ENCODE measurements at places on chromosomes 16 and 17.

- no peak for DNase-seq
Observed at GRCh38 chr17:63962298-63962744, 10.4 kb downstream of the SCN4A start.

GRCh38 chr16:75207831-75208230 lies 870 bp upstream of the CTRB2 start:
- no peak for DNase-seq

GRCh38 chr16:70483426-70483825 lies 29.0 kb downstream of the FCSK start:
- no peak for DNase-seq

DNA sequence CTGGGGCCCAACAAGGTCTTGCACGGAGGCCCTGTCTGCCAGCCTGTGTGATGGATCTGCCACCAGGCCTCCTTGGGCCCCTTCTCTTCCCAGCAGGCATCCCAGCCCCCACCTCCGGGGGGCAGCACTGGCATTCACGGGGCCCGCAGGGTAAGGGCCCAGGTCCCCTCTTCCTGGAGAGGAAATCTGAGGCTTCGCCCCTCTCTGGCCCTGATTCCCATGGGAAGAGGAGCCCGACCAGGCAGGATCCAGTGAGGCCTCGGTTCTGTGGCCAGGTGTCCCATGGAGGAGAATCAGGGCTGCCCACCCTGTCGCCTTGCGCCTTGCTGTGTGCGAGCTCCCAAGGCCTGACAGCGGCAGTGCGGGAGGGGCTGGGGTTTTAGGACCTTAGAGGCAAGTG lies 48.4 kb downstream of the PDPK1 start:
- no peak for DNase-seq

- DNase-seq: no peak
Observed at GRCh38 chr17:36817483-36818048, 119.7 kb upstream of the LHX1 start.

GRCh38 chr17:53749178-53749577 lies 73.5 kb upstream of the KIF2B start:
- DNase-seq: no peak

DNA sequence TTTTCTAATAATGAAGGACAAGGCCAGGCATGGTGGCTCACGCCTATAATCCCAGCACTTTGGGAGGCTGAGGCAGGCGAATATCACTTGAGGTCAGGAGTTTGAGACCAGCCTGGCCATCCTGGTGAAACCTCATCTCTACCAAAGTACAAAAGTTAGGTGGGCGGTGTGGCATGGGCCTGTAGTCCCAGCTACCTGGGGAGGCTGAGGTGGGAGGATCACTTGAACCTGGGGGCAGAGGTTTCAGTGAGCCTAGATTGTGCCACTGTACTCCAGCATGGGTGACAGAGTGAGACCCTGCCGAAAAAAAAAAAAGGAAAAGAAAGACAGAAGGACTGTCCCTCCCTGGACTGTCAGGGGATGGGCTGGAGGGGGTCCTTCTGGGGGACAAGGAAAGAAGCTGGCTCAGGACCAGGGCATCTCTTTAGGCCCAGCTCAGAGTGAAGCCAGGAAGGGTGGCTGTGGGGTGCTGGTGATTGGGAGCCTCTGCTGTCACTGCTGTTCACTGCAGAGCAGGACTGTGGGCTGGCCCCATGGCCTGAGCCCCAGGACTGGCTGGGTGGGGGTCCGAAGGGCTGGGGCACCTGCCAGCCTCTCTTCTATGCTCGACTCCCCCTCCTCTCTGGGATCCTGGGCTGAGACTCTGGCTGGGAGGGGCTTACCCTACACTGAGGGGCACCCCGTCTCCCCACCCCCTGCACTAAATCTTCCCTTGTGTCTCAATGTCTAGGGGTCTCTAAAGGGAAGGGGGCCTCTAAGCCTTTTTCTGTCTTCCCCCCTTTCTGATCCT lies 909 bp upstream of the ARHGAP23 start:
- DNase-seq: peak; percentile 15

- no peak for DNase-seq
Observed at GRCh38 chr17:1153795-1154546, 25.8 kb downstream of the ABR start.

DNA sequence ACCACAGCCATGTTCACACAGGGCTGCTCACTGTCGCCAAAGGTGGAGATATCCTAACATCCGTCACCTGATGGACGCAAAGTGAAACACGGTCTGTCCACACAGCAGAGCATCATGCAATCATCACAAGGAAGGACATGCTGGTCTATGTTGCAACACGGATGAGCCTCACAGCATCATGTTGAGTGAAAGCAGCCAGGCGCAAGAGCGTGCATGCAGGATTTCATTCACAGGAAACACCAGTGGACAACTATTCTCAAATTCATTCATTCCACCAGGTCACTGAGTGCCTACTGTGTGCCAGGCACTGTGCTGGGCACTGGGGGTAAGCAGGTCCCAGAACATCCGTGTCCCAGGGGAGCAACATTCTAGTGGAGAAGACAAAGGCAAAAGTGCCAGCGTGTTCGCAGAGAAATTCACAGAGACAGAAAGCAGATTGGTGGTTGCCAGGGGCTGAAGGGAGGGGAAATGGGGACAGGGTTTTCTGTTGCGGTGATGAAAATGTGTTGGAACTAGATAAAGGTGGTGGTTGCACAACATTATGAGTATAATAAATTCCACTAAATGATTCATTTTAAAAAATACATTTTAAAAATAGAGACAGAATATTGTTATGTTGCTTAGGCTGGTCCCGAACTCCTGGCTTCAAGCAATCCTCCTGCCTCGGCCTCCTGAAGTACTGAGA lies 22.7 kb upstream of the KCNJ12 start:
- DNase-seq: no peak

GRCh38 chr16:12348733-12349704 lies 372.5 kb downstream of the SNX29 start:
- peak; percentile 43 for DNase-seq

- DNase-seq: no peak
Observed at GRCh38 chr16:50819706-50820105, 77.8 kb downstream of the CYLD start.

DNA sequence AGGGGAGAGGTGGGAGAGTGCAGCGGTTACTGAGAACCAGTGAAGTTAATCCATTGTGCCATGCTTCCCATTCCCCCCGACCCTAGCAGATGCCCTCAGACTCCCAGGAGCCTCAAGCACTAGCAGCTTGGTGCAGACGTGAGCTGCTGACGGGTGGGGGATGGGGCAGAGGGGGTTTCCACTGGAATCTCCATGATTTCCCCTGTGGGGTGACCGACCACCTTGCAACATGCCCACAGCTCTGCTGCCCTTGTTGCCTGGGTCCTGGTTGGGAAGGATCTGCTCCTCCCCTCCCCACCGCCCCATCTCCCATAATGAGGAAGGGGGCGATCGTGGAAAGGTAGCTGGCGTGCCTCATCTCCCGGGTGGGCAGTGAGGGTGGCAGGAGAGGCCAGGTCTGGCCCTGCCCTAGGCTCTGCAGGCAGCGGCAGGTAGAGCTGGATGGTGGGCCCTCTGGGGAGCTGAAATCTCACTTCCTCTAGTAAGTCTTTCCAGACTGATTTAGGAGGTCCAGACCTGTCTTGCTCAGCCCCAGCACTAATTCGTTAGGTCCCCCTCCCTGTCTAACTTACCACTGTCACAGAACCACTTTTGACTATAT lies 9.6 kb downstream of the FLOT2 start:
- peak; percentile 48 for DNase-seq

- DNase-seq: peak; percentile 74
Observed at GRCh38 chr16:4330277-4330874, 14.5 kb downstream of the GLIS2 start.

GRCh38 chr17:32298721-32299579 lies 33.3 kb downstream of the RHBDL3 start:
- DNase-seq: no peak

GRCh38 chr16:67346341-67346740 lies 19.7 kb downstream of the LRRC36 start:
- no peak for DNase-seq

DNA sequence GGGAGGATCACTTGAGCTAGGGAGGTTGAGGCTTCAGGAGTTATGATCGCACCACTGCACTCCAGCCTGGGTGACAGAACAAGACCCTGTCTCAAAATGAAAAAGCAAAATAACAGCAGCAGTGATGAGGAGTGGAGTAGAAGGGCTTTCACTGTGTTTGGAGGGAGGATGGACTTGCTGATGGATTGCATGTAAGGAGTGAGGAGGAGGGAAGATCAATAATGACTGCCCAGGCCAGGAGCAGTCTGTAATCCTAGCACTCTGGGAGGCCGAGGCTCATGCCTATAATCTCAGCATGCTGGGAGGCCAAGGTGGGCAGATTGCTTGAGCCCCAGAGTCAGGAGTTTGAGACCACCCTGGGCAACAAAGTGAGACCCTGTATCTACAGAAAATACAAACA lies 14.8 kb upstream of the CNEP1R1 start:
- no peak for DNase-seq

GRCh38 chr17:71726341-71726740 lies 394.5 kb upstream of the SOX9 start:
- DNase-seq: no peak

- DNase-seq: no peak
Observed at GRCh38 chr16:67926181-67926750, 5.4 kb downstream of the CTRL start.

DNA sequence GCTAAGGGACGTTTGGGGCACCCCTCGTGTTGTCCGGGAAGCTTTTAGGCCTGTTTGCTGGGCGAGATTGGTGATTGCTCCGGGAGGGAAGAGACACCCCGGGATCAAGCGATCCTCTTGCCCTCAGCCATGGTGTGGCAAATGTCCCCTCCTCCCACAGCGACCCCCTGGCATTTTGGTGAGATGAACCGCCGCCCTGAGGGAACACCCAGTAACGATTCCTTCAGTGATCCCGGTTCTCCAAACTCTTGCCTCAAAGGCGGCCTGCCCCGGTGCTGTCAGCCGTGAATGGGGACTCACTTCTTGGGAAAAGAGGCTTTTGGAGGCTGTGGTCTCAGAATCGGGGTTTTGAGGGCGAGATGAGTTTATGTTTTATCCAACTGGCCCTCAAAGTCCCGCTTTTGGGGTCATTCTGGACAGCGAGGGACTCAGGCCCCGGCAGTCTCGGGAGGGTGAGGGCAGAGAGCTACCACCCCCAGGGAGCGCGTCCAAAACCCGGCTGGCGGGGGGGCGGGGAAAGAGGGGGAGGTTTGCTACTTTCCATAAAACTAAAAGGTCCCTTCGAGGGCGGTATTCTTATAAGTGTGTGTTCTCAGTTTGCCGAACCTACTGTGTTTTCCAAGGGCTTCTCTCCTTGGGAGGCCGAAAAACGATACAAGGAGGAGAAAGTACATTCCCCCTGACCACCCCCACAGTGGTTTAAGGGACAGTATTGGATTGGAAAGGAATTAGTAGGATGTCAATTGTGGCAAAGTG lies 232.7 kb downstream of the MRTFB start:
- no peak for DNase-seq

DNA sequence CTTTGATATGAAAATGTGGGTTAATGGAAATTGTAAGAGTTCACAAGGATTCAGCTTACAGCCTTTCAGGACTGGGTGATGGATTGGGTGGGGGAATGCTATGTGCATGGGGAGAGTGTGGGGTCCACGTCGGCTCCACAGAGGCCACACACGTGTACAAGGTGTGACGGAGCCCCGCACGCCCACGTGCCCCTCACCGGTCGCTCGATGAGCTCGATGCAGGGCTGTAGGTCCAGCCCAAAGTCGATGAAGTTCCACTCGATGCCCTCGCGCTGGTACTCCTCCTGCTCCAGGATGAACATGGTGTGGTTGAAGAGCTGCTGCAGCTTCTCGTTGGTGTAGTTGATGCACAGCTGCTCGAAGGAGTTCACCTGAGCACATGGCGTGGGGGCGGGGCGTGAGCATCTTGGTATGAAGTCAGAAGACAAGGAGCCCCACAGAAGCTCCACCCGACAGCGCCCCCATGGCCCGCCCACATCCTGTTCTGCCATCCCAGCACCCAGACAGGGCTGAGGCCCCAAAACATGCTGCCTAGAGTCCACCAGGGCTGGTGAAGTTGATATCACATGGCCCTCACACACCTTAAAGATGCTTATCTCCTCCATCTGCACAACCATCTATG lies 99.1 kb downstream of the MYH11 start:
- DNase-seq: no peak

DNA sequence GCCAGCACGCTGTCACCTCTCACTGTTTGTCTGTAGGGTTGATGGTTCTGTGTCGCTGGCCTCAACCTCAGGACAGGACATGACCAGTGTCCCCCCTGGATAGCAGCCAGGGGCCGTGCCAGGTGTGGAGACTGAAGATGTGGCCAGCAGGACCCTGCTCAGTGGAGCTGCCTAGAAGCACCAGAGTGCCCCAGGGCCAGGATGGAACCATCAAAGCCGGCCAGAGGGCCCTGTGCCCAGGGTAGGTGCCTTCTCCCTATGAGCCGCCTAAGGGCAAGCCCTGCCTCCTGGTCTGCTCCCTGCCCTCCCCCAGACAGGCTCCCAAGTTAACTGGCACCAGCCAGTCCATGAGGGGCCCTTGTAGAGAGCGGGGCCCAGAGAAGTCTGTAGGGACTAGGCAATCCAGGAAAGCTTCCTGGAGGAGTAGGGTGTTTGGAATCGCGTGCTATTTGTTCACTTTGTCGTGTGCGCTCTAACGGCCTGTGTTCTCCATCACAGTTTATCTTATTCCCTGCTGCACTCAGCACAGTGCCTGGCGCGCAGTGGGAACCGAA lies 546 bp upstream of the NDUFB10 start:
- DNase-seq: no peak

- DNase-seq: no peak
Observed at GRCh38 chr16:10405386-10405939, 19.6 kb downstream of the ATF7IP2 start.

DNA sequence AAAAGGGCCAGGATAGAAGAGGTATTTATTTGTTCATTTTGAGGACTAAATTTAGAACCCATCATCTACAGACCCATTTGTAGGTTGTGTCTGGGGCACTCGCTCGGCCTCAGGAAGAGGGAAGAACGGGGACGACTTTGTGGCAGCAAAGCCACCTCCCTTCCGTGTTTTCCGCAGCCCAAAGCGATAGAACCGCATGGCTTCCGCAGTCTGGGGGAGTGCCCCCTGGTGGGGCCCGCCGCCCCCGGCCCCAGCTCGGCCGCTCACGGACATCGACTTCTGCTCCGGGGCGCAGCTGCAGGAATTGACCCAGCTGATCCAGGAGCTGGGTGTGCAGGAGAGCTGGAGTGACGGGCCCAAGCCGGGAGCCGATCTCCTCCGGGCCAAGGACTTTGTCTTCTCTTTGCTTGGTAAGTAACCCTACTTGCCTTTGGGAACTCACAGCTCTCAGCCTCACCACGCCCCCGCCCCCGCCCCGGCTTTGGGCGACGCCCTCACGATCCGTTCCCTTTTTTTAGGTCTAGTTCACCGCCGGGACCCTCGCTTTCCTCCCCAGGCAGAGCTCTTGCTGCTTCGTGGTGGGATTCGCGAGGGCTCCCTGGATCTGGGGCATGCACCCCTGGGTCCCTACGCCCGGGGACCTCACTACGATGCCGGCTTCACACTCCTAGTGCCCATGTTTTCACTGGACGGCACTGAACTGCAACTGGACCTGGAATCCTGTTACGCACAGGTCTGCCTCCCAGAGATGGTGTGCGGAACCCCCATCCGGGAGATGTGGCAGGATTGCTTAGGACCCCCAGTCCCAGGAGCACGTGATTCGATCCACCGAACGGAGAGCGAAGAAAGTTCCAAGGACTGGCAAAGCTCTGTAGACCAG lies 681 bp downstream of the TMEM102 start:
- DNase-seq: no peak

- DNase-seq: no peak
Observed at GRCh38 chr16:85543536-85543935, 69.6 kb upstream of the GSE1 start.

All from B cell (primary cell).